ENCODE measurements at places on chromosomes 6 and 20.
A peak's percentile ranks its signal among the peaks of the same experiment; 100 is the strongest.

GRCh38 chr6:122809691-122810090 is 20.6 kb downstream of the SMPDL3A start:
- no peak for DNase-seq

DNA sequence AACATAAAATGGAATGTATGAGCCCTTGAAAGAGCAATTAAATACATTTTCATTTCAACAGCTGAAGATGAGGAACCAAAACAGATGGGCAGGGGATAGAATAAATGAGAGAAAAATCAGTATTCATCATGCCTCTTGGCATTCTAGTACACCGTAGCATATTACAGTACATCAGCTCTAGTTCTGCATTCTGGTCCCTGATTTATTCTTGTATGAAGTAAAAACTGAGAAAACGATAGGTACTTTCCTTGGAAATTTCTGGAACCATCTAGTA is 349.4 kb downstream of the ARHGAP18 start:
- no peak for DNase-seq

- DNase-seq: no peak
These were observed 17.8 kb downstream of the B4GALT5 start for GRCh38 chr20:49695830-49696229.

DNA sequence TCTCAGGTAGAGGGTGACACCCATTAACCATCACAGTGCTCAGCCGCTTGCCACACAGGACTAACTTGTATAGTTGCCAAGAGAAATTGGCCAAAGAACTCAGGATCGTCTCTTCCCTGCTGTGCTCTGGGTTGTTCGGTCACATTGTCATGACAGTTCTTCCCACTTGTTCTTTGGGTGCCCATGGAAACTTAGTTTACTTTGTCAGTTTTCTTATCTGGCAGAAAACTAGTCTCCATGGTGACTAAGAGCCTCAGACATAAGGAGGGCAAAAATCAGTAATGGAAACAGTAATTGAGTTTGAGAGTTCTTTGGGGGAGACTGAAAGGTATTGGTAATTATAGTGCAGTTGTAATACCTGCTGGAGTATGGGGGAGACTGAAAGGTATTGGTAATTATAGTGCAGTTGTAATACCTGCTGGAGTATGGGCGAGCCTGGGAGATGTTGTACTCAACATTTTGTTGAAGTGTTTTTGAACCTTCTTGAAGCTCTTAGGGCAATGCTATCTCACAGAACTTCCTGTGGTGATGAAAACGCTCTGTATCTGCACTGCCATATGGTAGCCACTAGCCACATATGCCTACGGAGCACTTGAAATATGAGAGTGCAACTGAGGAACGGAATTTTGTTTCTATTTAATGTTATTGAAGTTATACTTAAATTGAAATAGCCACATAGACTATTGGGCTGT is 95.2 kb upstream of the HDGFL1 start:
- no peak for DNase-seq

GRCh38 chr20:53100476-53100911 is 128.3 kb downstream of the TSHZ2 start:
- DNase-seq: no peak

DNA sequence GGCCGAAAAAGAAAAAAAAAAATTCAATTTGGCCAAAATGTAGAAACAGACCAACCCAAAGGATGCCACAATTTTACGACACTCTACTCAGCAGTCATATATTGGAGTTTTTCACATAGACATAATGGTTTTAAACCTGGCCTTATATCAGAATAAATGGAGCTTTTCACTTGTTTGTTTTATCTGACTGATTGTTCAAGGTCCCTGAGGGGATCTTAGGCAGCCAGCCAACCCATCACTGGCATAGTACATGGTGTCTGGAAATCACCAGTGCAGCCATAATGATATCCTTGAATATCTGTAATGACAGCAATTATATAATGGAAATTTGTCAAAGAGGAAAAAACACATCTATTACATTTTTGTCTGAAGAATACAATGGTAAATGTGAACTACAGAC is 96.9 kb downstream of the PRSS35 start:
- DNase-seq: no peak

GRCh38 chr20:23048283-23049200 is 930 bp downstream of the THBD start:
- peak; percentile 55 for DNase-seq

DNA sequence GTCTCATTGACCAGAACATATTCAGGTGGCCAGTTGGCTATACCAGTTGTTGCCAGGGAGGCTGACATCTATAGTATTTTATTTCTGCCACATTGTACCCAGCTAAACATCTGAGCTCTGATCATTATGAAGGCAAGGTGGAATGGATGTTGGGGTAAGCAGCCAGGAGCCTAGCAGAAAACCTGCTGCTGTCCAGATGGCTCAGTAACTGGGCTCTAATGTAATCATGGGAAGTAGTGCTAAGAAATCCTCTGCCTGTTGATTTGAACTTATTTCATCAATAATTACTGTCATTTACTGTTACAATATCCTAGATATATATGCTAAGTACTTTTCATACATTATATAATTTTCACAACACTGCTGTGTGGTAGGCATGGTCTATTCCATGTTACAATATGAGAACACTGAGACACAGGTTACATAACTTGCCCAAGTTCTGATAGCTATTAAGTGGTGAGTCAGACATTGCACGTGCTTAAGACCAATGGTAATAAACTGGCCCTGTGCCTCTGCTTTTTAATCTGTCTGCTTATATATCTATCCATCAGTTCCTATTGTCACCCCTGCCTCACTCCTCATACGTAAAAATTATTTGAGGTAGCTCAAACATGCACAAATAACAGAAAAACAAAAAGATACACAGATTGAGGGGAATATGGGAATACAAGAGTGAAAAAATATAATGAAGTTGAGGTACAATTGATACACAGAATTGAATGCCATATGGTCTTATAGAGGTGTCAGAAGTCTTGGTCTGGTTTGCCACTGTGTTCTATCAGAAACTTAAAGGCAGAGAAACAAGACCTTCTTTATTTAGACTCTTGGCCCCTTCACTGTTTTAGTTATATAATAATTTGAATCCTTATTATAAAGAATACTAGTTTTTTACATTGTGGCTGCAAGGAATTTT is 25.2 kb downstream of the TBPL1 start:
- no peak for DNase-seq

GRCh38 chr6:118656847-118657451 is 5.6 kb upstream of the CEP85L start:
- no peak for DNase-seq

DNA sequence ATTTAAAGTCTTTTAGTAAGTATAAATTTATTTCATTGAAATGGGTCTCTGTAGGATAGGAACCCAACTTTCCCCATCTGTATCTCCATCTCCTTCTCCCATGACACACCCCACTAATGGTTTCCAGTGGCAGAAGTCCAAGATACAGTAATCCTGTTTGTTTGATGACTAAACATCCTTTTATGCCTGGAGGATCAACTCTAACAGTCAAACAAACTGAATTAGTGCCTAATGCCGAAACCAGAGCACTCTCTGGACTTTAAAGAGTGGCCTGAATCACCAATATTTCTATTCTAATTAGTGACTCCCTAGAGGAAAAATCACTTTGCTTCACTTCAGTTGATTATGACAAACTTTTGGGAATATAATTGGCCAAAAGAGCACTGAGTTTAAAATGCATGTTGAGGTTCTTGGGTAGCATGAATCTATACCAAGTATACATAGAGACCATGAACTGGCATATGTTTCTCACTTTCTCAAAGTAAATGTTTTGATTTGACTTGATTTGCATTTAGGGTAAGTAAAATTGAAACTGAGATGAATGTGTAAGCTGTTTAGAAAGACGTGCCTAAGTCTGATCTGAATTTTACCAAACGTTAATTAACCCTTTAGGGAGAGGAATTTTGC is 776.4 kb upstream of the NRSN1 start:
- no peak for DNase-seq

DNA sequence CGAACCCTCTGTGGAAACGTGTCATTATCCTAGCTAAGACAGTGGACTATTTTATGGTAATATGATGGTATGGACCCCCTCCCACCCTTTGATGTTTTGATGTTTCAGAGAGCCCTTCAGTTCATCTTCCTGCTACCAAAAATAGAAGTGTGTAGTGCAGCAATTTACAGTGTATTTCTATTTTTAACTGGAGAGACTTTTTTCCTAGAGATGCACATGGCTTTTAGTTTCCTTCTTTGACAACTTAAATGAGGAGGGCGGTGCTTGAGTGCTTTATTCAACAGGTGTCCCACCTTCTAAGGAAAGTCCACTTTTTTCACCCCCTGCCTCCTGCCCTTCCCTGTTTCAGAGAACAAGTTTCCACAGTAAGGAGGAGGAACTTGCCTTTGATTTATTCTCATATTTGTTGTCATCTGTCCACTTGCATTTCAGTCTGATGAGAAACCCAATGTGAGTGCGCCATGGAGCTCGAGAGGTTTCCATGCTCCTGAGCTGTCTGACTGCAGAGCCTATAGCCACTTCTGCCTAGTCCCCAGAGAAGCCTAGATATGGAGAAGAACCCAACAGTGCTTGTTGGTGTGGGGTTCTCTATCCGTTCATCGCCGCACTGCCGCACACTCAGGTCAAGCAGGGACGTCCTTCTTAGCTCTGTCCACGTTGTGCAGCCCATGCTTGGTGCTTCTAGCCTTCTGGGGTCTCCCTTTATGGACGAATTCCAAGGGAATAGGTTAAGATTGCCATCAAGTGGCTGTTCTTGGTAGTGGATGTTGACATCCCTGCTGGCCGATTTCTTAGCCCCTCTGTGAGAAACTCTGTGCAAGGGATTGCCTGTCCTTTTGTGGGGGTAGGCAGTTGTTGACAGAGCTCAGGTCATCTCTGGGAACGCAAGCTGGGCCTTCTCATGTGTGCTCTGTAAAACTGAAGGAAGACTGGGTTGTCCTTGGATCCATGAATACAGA is 144.2 kb downstream of the JARID2 start:
- DNase-seq: peak; percentile 58

Measured in right hindlimb (tissue), 1 donor.